ENCODE measurements at places on chromosomes 2 and 18. TPM values are rescaled to one million over a fixed set of nuclear protein-coding genes. Genes with fewer than 3 reads are reported as not detected.

CXCR1 gene
- not detected for total RNA-seq

CNGA3 gene
- total RNA-seq = not detected

NXPH2 gene
- not detected for total RNA-seq

SLC35F5 gene
- total RNA-seq = 139 TPM

TACR1 gene
- not detected for total RNA-seq

LRRTM1 gene
- total RNA-seq = not detected

- peaks cover 20% of the 10 kb centered on the region for H3K36me3 ChIP-seq
- H3K4me3 ChIP-seq = no peak overlapping the region
- H3K27ac ChIP-seq = peak overlapping the region; percentile 87
- no peaks in the 10 kb centered on the region for H3K27me3 ChIP-seq
- no peak for DNase-seq
These were observed 19.3 kb downstream of the IGFBP2 start for GRCh38 chr2:216652566-216652965.

GRCh38 chr2:9554921-9555296 lies 721 bp downstream of the ADAM17 start:
- H3K4me3 ChIP-seq = peak overlapping the region; percentile 95
- H3K27ac ChIP-seq = peak overlapping the region; percentile 97
- no peaks in the 10 kb centered on the region for H3K27me3 ChIP-seq

- H3K27ac ChIP-seq = no peak overlapping the region
- no peaks in the 10 kb centered on the region for H3K4me1 ChIP-seq
- DNase-seq = no peak
These were observed 439.4 kb upstream of the CWC22 start for GRCh38 chr2:180446492-180446891.

- no peak for DNase-seq
- H3K27me3 ChIP-seq = no peaks in the 10 kb centered on the region
- H3K4me1 ChIP-seq = peaks cover 79% of the 10 kb centered on the region
- H3K36me3 ChIP-seq = no peaks in the 10 kb centered on the region
These were observed 73.2 kb downstream of the MAP4K4 start for GRCh38 chr2:101770726-101771125.

DNA sequence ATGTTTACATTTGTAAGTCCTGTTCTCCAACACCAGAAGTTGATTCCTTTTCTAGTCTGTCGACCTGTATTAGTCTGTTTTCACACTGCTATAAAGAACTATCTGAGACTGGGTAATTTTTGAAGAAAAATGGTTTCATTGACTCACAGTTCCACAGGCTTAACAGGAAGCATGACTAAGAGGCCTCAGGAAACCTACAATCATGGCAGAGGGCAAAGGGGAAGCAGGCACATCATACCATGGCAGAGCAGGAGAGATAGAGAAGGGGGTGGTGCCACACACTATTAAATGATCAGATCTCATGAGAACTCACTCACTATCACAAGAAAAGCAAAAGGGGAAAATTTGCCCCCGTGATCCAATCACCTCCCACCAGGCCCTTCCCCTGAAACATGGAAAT lies 112.8 kb upstream of the MAP3K20 start:
- no peaks in the 10 kb centered on the region for H3K27me3 ChIP-seq
- no peak for DNase-seq
- no peaks in the 10 kb centered on the region for H3K36me3 ChIP-seq
- peaks cover 36% of the 10 kb centered on the region for H3K4me1 ChIP-seq

- peaks cover 6% of the 10 kb centered on the region for H3K36me3 ChIP-seq
- H3K4me3 ChIP-seq = no peak overlapping the region
- H3K4me1 ChIP-seq = no peaks in the 10 kb centered on the region
- no peak for DNase-seq
These were observed 55.3 kb upstream of the CABYR start for GRCh38 chr18:24083550-24083949.

DNA sequence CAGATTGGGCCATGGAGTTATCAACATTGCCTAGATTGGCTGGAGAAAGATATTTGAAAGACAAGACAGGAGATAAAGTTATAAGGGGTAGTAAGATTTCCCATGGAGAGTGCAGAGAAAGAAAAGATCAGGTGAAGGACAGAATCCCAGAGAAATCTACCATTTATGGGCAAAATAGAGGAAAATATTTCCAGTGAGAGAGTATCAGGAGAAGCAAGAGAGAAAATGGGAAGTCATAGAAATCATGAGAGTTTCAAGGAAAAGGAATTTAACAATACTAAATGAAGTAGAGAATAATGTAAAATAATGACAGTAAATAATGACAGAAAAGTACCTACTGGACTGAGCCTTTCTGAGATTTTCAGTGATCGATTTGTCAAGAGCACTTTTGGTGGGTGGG lies 447.6 kb upstream of the CHST9 start:
- no peaks in the 10 kb centered on the region for H3K27me3 ChIP-seq
- H3K27ac ChIP-seq = no peak overlapping the region
- H3K36me3 ChIP-seq = no peaks in the 10 kb centered on the region
- no peak overlapping the region for H3K4me3 ChIP-seq
- peaks cover 9% of the 10 kb centered on the region for H3K4me1 ChIP-seq
- no peak for DNase-seq

- H3K36me3 ChIP-seq = no peaks in the 10 kb centered on the region
- H3K4me1 ChIP-seq = peaks cover 44% of the 10 kb centered on the region
- H3K27ac ChIP-seq = no peak overlapping the region
- no peak for DNase-seq
- H3K4me3 ChIP-seq = no peak overlapping the region
These were observed 12.8 kb upstream of the CAVIN2 start for GRCh38 chr2:191859681-191860080.

DNA sequence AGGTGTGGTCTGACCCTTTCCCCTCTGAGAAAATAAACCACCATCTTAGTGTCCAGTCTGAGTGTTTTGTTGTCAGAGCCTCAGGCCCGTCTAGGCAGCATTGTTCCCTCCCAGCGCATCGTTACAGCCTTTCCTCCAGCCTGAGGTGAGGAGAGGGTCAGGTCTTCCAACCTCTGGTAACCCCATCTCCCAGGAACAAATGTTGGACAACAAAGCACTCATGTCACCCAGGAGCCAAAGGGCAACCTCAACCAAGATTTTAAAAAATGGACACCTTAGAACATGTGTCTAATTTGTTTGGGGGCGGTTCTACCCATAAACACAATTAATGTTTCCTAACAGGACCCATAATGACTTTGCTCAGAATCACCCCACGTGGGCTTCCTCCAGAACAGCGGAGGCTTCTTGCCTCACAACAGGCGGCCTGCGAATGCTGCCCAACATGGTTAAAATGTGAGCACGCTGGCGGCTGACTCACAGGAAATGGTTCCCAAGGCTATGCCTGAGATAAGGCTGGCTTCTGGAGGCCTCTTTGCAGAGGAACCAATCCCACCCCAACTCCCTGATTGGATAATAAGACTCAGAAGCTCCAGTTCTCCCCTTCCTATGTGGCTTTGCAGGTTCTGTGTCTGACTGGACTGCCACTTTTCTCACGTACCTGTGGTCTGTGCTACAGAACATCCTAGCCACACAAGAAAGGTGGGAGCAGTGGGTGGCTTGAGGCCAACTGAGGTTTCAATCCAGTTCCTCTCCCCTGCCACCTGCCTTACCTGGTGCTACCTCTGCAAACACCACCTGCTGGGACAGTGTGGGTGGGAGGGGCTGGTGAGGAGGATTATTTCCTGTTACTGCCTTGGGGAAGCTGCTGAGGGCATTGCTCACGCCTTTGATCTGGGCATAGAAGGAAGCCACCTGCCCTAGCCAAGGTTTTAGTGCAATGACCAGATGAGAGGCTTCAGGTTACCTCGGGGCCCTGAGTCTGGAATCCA lies 108.8 kb downstream of the B3GNT2 start:
- H3K4me1 ChIP-seq = peaks cover 21% of the 10 kb centered on the region
- H3K27ac ChIP-seq = no peak overlapping the region
- no peak for DNase-seq
- no peaks in the 10 kb centered on the region for H3K36me3 ChIP-seq
- peaks cover 1% of the 10 kb centered on the region for H3K27me3 ChIP-seq
